Gastrocnemius medialis (tissue), 4 donors: ENCODE measurements at places on chromosomes 7 and 10.

GRCh38 chr10:118994321-118994720 lies 35.2 kb upstream of the NANOS1 start:
- H3K27me3 ChIP-seq: no peaks in the 10 kb centered on the region
- H3K36me3 ChIP-seq: no peaks in the 10 kb centered on the region
- no peak for DNase-seq
- no peaks in the 10 kb centered on the region for H3K4me1 ChIP-seq
- H3K4me3 ChIP-seq: no peak overlapping the region
- no peak overlapping the region for H3K27ac ChIP-seq

GRCh38 chr10:43196131-43196980 lies 58.1 kb downstream of the CSGALNACT2 start:
- H3K27ac ChIP-seq: no peak overlapping the region
- H3K27me3 ChIP-seq: no peaks in the 10 kb centered on the region
- H3K36me3 ChIP-seq: no peaks in the 10 kb centered on the region
- no peak overlapping the region for H3K4me3 ChIP-seq
- no peak for DNase-seq
- H3K4me1 ChIP-seq: no peaks in the 10 kb centered on the region

DNA sequence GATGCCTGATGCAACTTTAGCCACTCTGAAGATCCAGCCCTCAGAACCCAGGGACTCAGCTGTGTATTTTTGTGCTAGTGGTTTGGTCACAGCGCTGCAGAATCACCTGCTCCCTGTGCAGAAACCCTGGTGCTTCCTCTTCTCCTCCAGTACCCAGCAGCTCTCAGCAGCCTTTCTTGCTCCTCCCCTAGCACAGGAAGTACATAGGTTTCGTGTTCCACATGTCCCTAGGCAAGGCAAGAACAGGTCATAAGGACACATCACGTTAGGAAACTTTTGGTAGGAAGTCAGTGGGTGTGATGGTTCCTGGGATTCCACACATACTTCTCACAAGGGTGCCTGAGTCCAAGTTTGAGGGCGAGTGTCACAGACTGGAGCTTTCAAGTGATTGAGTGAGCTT lies 167.9 kb upstream of the PRSS1 start:
- DNase-seq: no peak
- H3K27me3 ChIP-seq: no peaks in the 10 kb centered on the region
- no peak overlapping the region for H3K4me3 ChIP-seq
- peaks cover 16% of the 10 kb centered on the region for H3K4me1 ChIP-seq
- H3K36me3 ChIP-seq: no peaks in the 10 kb centered on the region
- H3K27ac ChIP-seq: no peak overlapping the region

DNA sequence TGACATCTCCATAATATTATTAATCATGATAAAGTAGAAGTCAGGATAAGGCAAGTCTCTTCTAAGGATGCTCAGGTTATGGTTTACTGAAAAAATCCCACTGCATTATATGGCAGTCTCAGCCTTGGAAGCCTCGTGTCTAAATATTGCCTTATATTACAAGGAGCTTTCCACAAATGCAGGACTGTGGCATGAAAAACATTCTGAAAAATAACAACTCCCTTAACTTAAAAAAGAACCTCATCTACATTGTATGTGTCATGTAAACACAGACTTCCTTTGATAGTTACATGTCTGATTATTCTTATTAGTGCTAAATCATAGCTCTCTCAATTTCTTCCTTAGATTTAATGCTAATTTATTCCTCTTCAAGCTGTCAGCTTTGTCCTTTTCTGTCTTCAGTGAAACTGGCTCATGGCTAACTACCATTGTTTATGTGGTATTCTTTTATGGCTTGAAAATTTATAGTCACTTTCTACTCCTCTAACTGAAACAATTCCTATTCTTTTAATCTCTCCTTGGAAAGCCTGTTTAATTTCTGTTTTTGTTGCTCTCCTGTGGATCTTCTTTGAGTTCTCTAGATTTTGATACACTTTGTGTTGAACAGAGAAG lies 156.1 kb downstream of the KIF20B start:
- H3K27ac ChIP-seq: no peak overlapping the region
- H3K4me1 ChIP-seq: no peaks in the 10 kb centered on the region
- no peak for DNase-seq

GRCh38 chr10:75331081-75331480 lies 70.5 kb downstream of the ZNF503 start:
- H3K27ac ChIP-seq: no peak overlapping the region
- DNase-seq: no peak
- H3K27me3 ChIP-seq: no peaks in the 10 kb centered on the region
- no peak overlapping the region for H3K4me3 ChIP-seq

GRCh38 chr10:90652519-90652918 lies 205.3 kb downstream of the HTR7 start:
- H3K36me3 ChIP-seq: no peaks in the 10 kb centered on the region
- H3K4me3 ChIP-seq: no peak overlapping the region
- no peaks in the 10 kb centered on the region for H3K27me3 ChIP-seq
- no peaks in the 10 kb centered on the region for H3K4me1 ChIP-seq
- no peak for DNase-seq

DNA sequence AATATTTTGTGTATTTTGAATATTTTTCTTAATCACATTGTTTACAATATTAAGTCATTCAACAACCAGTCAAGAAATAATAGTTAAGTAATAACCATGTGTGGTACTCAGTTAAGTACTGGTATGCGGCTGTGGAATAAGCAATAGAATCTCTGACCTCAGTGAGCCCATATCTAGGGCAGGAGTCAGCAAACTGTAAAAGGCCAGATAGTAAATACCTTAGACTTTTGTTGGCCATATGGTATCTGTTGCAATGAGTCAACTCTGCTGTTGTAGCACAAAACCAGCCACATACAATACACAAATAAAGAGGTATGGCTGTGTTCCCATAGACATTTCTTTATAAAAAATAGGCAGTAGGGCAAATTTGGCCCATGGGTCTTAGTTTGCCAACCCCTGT lies 311.6 kb upstream of the SEMA3A start:
- no peaks in the 10 kb centered on the region for H3K27me3 ChIP-seq
- H3K36me3 ChIP-seq: no peaks in the 10 kb centered on the region
- no peak for DNase-seq
- no peaks in the 10 kb centered on the region for H3K4me1 ChIP-seq

DNA sequence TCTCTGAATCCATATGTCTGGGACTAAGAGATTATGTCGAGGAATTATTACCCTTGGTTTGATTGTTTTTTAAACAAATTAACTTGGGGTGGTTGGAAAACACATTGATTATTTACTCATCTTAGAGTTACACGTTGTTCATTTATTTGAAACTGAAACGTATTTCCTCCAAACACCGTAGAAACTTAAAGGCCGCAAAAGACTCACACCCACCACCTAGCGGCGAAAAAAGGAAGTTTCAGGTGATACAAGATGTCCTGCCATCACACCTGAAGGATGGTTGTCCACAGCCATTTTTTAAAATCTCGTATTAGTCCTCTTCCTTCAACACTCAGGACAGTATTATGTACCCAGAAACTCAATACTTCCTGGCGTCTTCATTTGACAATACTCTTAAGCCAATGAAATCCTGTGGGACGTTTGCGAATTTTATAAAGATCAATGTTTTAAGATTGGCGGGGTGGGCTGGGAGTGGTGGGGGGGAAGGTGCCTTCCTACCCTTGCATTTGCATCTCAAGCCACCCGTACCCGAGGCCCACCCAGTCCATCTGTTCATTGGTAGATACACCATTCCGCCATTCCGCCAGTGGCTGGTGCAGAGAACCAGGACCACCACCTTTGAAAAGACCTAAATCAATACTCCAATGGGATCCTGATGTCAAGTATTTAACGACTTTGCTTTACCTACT lies 1.4 kb upstream of the LCOR start:
- no peaks in the 10 kb centered on the region for H3K36me3 ChIP-seq
- peaks cover 33% of the 10 kb centered on the region for H3K4me1 ChIP-seq
- peak overlapping the region; percentile 93 for H3K27ac ChIP-seq
- H3K4me3 ChIP-seq: no peak overlapping the region
- DNase-seq: peak; percentile 60

DNA sequence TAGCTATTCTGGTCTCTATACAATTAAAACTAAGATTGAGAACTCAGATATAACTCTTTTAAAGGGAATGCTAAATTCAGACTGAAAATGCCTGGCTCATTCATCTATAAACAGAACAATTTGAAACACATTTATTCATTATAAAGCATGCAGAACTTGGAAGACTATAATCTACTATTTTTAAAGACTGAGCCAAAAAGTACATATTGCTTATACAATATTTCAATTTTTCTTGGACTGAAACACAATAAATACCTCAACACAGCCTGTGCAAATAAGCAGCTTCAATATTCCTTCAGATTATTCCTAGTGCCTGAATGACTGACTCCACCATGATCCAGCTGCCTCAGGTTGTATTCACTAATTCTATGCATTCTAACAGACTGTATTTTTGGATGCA lies 15.5 kb upstream of the PHYH start:
- DNase-seq: no peak
- no peaks in the 10 kb centered on the region for H3K4me1 ChIP-seq
- no peaks in the 10 kb centered on the region for H3K27me3 ChIP-seq
- H3K27ac ChIP-seq: no peak overlapping the region
- H3K4me3 ChIP-seq: no peak overlapping the region

DNA sequence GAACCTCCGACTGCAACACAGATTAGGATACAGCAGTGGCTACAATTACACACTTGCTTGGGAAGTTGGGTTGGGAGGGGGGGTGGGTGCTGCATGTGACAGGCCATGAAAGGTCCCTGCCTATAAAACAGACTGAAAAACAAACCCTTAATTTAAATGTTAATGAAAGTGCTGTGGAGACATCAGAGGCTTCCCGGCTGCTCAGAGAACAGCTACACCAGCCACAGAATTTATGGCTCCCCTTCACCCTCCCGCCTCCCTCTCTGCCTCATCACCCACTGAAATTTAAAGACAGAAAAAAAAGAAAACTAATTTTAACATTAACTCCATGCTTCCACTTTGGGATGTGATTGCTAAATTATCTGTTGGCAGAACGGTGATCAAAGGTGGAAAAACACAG lies 34.7 kb downstream of the FBXW4 start:
- H3K4me3 ChIP-seq: no peak overlapping the region
- H3K27ac ChIP-seq: no peak overlapping the region

DNA sequence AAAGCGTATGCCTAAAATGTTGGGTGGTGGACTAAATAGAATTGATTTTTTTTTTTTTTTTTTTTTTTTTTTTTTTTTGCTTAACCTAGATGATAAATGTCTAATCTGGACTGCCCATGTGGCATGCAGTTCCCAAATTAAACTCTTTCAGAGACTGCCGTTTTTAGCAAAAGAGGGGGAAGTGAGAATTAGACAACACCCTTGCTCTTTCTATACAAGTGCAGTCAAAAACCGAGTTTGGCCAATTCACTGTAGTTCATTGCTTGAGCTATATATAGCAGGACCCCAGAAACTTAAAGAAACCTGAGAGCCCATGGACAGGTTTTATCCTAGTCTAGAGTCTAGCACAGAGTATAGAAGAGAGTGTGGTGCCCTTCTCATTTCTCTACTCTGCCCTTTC lies 141.9 kb downstream of the GRM3 start:
- H3K27ac ChIP-seq: no peak overlapping the region
- H3K4me1 ChIP-seq: no peaks in the 10 kb centered on the region
- DNase-seq: no peak
- H3K27me3 ChIP-seq: no peaks in the 10 kb centered on the region
- H3K36me3 ChIP-seq: no peaks in the 10 kb centered on the region
- H3K4me3 ChIP-seq: no peak overlapping the region

DNA sequence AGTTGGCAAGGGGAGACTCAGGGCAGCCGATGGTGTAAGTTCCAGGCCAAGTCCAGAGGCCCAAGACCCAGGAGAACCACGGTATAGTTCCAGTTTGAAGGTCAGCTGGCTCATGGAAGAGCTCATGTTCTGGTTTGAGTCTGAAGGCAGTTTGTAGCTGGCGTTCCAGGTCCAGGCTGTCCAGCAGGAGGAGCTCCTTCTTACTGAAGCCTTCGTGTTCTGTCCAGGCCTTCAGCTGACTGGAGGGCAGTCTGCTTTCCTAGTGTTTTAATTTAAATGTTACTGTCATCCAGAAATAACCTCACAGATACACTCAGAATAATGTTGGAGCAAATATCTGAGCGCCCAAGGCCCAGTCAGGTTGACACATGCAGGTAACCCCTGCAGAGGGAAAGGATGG lies 4.2 kb downstream of the SUN1 start:
- peak; percentile 69 for DNase-seq
- peaks cover 62% of the 10 kb centered on the region for H3K4me1 ChIP-seq
- peaks cover 16% of the 10 kb centered on the region for H3K36me3 ChIP-seq
- H3K27me3 ChIP-seq: no peaks in the 10 kb centered on the region
- H3K4me3 ChIP-seq: no peak overlapping the region

DNA sequence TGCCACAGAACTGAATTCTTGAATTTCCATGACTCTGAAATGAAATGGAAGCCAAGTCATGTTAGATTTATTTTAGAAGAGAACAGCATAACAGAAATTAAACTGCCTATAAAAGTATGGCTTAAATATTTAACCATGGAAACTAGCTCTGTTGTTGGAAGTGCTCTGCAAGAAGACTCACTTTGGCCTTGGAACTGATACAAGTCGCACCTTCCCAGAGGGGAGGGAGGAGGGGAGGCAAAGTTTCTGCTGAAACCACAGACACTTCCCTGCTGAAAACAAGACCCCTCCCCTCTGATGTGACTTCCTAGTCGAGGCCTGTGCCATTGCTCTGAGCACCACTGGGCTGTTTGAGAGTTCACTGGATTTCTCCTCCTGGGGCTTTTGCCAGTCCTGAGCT lies 72.1 kb downstream of the OR13A1 start:
- no peaks in the 10 kb centered on the region for H3K4me1 ChIP-seq
- H3K27ac ChIP-seq: no peak overlapping the region
- H3K27me3 ChIP-seq: no peaks in the 10 kb centered on the region
- H3K36me3 ChIP-seq: no peaks in the 10 kb centered on the region
- no peak overlapping the region for H3K4me3 ChIP-seq

DNA sequence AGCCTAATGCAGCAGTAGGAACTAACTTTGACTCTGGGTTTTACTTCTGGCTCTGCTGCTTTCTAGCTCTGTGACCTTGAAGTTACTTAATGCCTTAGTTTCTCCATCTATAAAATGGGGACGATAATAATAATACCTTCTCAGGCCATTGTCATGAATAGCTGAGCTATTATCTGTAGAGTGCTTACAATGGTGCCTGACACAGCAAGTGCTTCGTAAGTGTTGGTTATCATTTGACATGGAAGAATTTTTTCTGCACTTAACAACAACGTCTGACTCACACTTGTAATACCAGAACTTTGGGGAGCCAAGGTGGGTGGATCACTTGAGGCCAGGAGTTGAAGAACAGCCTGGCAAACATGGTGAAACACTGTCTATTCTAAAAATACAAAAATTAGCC lies 140.5 kb downstream of the ARL4A start:
- H3K4me3 ChIP-seq: no peak overlapping the region
- no peaks in the 10 kb centered on the region for H3K36me3 ChIP-seq
- no peaks in the 10 kb centered on the region for H3K4me1 ChIP-seq
- no peak overlapping the region for H3K27ac ChIP-seq
- no peaks in the 10 kb centered on the region for H3K27me3 ChIP-seq

GRCh38 chr7:149883452-149883861 lies 9.7 kb downstream of the ATP6V0E2 start:
- no peaks in the 10 kb centered on the region for H3K27me3 ChIP-seq
- H3K4me3 ChIP-seq: no peak overlapping the region
- H3K27ac ChIP-seq: no peak overlapping the region
- no peak for DNase-seq
